ENCODE measurements at places on chromosomes 16 and 17.

- no peak for DNase-seq
Measured at GRCh38 chr17:16286947-16287562, 66.2 kb downstream of the CENPV start.

DNA sequence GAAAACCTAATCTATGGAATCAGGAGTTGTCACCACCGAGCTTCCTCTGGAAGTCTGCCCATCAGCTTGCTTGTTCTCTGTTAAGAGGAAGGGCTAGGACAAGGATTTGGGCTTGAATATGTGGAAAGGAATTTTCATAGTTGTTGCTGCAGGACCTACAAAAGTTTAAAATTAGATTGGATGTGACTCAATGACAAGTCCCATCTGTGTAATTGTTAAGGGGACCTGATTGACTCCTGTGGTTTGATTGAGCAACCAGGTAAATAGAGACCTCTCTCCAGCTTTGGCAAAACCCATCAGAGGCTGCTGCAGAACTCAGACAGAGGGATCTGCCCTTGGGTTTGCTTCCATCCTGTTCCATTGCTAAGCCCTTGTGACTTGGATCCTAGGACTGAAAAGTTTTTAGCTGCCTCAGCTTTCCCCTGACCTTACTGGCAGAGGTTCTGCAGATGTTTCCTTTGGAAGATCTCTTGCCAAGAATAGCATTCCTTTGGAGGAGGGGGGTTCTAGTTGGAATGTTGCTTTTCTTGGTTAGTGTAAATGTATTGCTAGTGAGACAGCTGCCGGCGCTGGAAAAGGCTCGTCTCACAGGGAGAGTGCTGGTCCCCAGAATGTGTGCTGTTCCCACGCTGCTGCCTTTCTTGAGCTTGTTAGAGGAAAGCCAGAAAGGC, 50.0 kb downstream of the SF3B3 start:
- DNase-seq: no peak

DNA sequence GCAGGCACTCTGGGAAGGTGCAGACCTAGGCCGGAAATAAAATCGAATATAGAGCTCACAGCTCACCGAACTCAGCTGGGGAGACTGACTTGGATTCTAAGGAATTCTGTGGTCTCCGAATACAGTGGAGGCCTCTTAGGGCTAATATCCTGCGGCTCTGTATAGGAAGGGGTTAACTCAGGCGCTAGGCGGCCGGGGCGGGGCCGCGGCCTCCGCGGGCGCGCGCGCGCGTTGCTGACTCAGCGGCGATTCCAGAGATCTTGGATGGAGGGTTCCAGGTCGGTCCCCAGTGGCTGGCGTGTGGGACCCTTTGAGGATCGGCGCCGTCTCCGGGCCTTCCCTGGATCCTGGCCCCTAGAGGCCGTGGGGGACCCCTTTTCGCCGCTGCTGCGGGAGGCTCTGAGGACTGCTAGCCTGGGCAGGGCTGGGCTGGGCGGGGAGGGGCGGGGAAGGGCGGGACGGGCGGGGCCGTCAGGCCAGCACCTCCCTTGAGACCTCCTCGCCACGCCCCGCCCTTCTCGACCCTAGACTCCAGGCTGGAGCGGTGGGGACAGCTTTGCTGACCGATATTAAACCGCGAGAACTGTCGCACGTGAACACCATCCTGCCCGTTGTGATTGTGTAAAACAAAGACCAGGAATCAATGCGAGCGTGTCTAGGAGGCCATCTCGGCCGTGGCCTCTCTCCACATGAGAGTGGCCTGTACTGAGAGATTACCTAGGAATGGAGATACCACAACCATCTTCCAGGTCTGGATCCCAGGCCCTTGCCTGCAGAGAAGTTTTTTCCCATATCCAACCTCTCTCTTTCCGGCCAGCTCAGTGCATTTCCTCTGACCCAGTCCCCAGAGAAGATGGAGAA, 1.4 kb upstream of the PLEKHH3 start:
- DNase-seq: peak; percentile 56

- DNase-seq: no peak
Measured at GRCh38 chr17:19728084-19728495, 11.7 kb upstream of the SLC47A2 start.

DNA sequence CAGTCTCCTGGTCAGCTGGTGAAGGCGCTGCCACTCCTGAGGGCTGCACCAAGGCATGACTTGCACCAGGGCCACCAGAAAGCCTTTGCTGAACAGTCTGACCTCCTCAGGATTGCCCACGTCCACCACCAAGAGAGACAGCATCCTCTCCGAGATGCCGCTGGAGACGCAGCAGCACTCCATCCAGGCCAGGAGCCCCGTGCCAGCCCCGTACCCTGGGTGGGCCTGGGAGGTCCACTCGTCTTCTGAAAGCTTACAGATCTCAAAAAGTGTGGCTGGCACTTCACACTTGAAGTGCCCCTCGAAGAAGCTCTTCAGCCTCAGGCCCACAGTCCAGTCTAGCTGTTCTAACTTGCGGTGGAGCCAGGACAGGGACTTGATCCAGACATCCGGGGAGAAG, 6.7 kb downstream of the GEMIN4 start:
- no peak for DNase-seq

DNA sequence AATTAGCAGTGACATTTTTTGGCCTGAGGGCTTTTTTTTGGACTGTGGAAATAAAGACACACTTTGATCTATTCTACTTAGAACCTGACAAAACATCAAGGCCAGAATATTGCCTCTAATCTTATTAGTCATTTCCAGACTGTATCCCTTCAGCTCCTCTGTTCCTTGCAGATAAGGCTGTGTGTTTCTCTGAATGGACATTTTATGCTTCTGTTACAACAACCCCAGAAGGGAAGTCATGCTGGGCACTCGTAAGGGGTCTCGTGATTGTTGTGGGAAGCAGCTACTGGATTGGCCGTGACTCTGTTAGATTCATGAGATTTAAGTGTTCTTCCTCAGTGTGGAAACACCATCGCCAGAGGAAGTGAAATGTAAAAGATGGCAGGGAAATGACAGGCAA, 31.6 kb upstream of the HS3ST2 start:
- no peak for DNase-seq

DNA sequence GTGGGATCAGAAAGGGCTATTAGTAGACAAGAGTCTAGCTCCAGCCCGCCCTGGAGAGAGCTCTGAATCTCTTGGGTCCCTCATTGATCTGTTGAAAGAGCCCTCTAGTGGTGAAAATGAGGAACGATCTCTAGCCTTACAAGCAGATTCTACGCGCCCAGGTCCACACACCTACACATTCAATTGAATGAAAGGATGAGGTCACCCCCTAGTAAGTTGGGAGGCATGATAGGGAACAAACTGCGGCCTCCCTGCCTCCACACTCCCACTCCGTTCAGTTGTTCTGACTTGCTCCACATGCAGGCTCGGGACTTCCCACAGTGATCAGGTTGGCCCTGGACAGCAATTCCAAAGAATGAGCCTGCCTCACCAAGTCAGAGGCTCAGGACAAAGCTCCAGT, 2.9 kb upstream of the CACNG3 start:
- peak; percentile 23 for DNase-seq

DNA sequence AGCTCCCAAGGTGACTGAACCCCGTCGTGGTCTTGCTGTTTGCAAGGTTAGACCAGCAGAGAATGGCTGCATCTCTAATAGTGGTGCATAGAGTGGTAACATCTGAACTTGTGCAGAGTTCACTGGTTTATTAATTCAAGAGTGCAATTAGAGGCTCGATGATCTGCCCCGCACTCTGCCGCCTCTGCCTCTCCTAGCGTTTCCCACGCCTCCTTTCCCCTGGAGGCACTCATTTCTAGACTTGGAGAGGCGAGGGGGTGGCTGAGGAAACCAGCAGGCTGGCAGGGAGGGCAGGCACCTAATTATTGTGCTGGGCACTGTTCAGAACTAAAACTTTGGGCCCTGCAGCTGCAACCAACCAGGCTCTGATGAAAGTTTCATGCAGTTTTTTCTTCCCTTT, 363.5 kb upstream of the EEF2KMT start:
- no peak for DNase-seq

- no peak for DNase-seq
Measured at GRCh38 chr16:73882033-73882432, 414.6 kb upstream of the PSMD7 start.

Data from effector CD4-positive, alpha-beta T cell (primary cell).